Activated T-cell treated with anti-CD3 and anti-CD28 coated beads, Interleukin-2, amount 50 U/mL, for 48 hours (primary cell): ENCODE measurements at places on chromosomes 3 and 15.

- no peak for DNase-seq
Observed at GRCh38 chr3:29545615-29546014, 264.7 kb downstream of the RBMS3 start.

GRCh38 chr3:30764281-30764680, 130.2 kb downstream of the GADL1 start:
- DNase-seq = no peak

DNA sequence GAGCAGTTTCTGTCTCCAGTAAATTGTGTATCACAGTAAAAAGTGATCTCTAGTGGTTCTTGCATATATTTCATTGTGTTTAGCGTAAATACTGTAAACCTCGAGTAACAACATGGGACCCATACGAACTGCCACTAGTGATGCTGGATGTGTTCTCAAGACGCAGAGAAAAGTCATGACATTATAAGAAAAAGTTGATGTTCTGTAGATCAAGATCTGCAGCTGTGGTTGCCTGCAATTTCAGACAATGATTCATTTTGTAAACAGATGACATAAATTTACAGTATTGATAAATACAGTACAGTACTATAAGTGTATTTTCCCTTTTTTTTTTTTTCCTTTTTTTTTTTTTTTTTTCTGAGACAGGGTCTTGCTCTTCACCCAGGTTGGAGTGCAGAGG, 100.1 kb downstream of the DPH6 start:
- DNase-seq = no peak

DNA sequence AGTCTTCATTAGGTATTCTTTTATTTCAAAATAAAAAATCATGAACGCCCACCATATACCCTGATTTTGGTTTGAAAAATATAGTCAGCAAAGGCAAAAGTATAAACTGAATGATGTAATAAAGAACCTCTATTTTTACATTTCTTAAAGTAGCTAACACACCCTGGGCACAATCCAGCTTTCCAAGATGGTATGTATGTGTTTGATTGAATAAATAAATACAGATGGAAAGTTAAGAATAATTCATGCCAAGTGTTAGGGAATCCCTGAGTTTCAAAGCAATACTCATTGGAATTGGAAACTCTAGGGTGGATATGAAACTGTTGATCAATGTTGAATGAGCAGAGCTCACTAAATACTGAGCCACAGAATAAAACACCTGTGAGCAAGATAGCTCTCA, 63.9 kb upstream of the TRIM42 start:
- DNase-seq = no peak
